ENCODE measurements at places on chromosomes 7 and 10.

GRCh38 chr10:51507476-51507875, 191.9 kb downstream of the CSTF2T start:
- no peak for DNase-seq

GRCh38 chr10:101060951-101061623, 702 bp upstream of the KAZALD1 start:
- DNase-seq: peak; percentile 85

DNA sequence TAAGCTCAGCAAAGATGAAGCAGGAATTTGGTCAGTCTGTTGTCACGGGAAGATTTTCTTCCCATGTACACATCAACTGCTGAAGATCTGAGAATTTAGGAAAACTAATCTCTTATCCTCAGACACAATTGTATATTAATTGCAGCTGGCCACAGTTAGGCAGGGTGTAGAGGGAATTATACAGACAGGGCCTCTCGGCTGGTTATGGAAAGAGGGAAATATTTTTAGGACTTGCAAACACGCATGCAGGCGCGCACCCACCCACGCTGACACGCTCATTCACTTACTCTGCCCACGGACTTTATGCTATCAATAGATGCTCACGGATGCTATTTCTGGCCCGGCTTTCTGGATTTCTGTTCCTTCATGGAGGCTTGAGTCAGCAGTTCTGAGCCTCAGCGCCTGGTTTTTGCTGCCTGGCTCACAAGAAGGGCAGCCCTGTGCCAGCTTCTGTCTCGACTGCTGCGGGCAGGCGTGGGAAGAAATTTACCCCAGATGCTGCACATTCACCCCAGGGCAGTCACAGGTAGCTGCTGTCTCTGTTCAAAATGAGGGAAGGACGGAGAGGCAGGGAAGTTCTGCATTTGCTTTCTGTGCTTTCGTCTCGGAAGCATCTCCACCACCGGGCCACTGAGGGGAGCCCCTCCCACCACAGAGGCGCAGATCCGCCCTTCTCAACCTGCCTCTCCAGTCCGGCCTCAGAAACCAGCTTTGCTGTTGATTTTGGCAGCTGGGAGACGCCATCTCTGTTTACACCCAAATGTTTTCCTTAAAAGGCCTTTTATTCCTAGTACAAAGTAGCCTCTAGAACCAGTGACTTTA, 116.3 kb upstream of the BTBD16 start:
- DNase-seq: no peak

GRCh38 chr10:59314268-59314667, 48.1 kb downstream of the FAM13C start:
- no peak for DNase-seq

DNA sequence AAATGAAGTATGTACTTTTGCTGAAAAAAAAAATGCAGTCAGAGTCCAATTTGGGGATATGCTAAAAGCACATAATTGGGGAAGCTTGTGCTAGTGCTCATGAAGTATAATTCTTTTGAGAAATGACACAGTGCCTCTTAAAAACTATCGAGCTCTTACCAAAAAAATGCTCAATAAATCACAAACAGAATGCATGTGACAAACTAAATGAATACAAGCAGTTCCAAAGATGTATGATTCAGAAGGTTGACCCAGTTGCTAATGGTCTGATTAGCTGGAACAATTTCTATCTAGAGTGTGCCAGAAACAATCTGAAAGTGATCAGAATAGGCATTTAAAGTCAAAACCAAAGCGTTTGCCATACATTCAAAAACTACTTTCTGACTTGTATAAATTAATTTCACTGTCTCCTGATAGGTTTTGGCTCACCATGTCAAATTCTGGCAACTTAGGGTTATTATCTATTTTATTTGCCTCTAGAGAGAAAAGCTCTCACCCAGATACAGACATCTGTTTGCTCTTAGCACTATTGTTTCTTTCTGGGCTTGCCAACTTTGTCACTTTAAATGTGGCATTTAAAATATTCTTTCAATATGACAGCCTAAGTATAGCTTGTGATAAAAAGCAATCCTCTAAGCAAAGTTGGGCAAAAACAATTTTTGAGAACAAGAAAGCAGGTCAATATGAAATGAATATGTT, 114.7 kb upstream of the AHR start:
- DNase-seq: no peak

GRCh38 chr10:25174461-25175230, at the start of gene GPR158:
Gene GPR158 (plus strand): TSS chr10:25175001. CDS start chr10:25175421, 420 bp downstream.
- peak; percentile 59 for DNase-seq

- DNase-seq: no peak
These were observed 62.8 kb downstream of the PKD1L1 start for GRCh38 chr7:47885309-47885986.

GRCh38 chr7:28570113-28570969, 158.0 kb downstream of the CREB5 start:
- no peak for DNase-seq

GRCh38 chr10:30828164-30828563, 198.6 kb upstream of the LYZL2 start:
- no peak for DNase-seq

DNA sequence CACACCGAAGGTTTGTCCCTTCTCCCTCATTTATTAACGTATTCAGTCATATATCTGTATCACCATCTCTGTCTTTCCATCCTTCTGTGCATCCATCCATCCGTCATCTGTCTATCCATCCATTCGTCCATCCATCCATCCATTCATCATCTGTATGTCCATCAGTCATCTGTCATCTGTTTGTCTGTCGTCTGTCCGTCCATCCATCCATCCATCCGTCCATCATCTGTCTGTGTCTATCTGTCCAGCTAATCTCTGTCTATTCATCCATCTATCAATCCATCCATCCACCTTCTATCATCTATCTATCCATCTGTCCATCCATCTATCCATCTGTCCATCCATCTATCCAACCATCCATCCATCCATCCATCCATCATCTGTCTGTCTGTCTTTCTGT, 213.9 kb downstream of the TYW1 start:
- DNase-seq: no peak

DNA sequence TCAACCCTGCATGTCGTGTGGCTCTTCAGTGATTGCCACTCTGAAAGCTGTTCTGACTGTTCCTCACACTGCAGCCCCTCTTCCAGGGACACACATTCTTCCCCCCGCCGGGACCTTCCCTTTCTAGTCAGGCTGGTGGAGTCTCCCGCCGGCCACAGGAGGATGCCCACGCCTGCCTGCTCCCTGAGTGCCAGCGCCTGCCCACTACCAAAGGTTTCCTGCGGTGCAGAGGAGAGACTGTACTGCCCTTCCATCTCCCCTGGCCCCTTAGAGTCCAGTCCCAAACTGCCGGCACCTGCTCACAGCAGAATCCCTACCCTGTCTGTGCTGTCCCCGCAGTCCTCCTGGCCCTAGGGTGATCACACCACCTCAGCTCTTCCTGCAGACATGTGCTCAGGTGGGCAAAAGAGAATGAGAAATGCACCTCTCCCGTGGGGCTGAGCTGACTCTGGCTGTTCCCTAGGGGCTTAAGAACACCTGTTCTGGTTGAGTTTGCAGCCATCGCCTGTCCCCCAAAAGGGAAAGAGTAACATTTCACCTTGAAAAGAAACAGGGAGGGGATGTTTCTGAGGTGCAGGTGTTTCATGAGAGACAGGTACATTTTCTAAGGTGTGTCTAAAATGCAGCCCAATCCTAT, 1.4 kb downstream of the PODXL start:
- no peak for DNase-seq

DNA sequence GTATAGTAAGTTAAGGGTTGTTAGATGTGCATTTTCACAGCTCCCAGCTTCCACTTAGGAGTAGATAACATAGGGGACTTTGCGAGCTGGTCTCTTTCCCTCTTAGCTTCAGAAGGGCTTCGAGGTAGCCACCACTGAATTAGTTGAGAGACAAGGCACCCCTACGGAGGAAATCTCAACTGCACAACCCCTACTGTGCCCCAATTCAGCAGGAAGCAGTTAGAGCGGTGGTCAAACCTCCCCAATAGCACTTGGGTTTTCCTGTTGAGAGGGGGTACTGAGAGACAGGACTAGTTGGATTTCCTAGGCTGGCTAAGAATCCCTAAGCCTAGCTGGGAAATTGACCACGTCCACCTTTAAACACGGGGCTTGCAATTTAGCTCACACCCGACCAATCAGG, 1.1 kb upstream of the HERPUD2 start:
- no peak for DNase-seq

DNA sequence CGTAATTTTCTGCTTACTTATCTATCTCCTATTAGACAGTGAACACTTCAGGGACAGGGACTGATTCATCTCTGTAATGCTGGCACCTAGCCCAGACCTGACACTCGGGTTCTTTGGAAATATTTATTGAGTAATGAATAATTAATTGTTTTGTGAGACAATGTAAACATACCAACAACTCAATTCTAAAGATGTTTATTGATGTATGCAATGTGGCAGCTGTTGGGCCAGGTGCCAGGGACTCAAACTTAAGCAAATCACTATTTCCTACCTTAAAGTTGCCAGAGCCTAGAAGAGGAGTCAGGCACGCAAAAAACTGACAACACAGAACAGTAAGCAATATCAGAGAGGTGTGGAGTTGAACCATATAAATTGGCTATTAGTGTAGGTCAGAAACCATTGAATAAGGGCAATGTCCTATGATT, 63.6 kb upstream of the BMPER start:
- no peak for DNase-seq

DNA sequence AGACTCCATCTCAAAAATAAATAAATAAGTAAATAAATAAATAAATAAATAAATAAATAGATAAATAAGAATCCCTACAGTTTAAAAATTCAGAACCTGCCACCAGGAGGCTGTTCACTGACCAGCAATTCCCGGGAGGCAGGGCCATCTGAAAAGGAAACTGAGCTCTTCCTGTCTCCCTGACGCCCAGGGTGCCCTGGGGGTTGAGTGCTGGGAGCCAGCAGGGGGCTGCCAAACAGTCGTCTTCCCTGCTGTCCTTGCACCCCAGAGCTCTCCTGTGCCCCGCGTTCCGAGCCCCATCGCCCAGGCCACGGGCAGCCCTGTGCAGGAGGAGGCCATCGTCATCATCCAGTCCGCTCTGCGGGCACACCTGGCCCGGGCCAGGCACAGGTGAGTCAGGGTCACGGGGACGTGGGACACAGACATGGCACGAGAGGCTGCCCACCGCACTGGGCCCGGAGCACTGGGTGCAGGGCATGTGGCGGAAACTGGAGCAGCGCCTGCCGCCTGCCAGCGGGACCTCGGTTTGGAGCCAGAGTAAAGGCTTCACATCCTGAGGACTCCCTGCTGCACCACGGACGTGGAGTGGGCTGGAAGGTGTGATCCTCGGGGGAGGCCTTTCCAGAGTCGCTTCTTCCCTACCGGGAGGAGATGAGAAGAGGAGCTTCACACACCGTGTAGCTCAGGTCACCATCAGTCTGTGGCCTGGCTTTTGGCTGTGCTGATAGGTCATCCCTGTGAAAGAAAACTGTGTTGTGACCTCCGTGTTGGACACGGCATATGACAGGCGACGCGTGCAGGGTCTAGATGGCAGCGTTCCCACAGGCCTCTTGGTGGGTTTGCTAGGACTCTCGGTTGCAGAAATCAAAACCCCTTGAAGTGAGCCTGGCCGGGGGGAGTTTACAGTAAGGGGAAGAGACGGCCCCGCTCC, 25.9 kb upstream of the TTYH3 start:
- DNase-seq: no peak

DNA sequence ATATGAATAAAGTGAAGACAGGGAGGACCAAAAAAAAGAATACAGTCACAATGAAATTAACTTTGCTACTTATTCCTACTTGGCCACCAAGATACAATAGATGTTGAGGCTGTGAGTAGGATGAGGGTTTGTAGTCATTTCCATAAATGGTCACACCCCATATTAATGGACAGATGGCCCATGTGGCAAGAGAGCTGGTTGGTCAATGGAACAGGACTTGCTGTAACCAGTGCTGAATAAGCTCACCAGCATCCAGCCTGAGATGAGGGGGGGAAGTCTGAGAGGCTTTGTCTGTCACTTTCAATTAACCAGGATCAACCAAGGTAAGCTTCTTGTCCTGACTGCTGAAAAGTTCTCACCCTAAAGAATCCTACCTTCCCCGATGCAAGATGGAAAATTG, 130.4 kb upstream of the KCNMA1 start:
- DNase-seq: no peak

- no peak for DNase-seq
These were observed 153.9 kb downstream of the CDH23 start for GRCh38 chr10:71550628-71551027.

GRCh38 chr7:137881607-137882260, 35.0 kb upstream of the DGKI start:
- no peak for DNase-seq

GRCh38 chr7:33379891-33380525, 250.6 kb downstream of the BBS9 start:
- no peak for DNase-seq

DNA sequence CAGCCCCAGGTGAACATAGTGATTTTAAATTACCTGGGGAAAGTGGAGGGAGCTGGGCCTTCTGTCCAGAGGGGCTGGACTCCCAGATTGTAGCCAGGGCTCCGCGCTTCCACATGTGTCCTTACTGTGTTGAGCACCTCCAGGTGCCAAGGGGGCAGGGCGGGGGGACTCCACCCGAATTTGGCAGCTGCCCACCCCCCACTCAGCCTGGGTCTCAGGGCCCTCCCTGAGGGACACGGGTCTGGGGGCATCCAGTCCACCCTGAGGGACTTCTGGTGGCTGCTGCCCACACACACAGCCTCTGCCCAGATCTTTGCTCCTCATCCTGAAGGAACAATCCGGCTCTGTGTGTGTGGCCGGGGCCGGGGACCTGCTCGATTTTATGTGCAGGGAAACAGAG, 28.2 kb upstream of the ADGRA1 start:
- no peak for DNase-seq

DNA sequence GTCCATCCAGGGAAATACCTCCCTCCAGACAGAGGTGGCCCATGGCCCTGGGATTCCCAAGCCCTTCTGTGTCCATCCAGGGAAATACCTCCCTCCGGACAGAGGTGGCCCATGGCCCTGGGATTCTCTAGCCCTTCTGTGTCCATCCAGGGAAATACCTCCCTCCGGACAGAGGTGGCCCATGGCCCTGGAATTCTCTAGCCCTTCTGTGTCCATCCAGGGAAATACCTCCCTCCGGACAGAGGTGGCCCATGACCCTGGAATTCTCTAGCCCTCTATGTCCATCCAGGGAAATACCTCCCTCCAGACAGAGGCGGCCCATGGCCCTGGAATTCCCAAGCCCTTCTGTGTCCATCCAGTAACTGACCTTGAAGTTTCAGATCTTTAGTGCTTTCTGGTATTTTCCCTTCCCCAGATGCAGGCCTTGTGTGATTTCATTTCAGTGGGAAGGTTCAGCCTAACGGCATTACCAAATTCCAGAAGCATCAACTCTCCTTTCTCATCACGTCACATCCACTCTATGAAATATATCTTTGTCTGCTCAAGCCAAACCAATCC, 28.8 kb upstream of the DIP2C start:
- no peak for DNase-seq

Measured in CD4-positive, CD25-positive, alpha-beta regulatory T cell (primary cell).